H9 (cell line): ENCODE measurements at places on chromosomes 13 and 19.

DNA sequence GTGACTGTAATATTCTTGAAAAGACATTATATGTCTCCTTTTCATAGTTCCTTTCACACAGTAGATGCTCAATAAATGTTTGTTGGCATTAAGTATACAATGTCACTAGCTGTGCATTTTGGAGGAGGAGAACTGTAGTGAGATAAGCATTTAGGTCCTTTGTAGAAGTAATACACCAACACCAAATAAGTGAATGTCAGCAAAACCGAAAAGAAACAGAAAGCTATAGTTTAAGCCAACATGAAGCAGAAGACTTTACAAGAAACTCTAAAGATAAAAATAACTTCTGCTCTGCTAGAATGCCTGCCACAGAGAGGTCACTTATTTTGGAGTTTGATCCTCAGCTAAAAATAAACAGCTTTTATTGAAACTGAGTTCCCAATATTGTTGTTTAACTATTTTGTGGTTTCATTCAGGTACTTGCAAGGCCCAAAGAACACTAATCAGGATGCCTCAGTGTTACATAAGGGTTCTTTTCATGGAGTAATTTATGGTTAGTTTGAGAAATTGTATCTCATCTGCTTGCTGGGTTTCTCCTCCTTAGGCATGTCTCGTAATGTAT lies 86.2 kb downstream of the STARD13 start:
- no peak for DNase-seq

DNA sequence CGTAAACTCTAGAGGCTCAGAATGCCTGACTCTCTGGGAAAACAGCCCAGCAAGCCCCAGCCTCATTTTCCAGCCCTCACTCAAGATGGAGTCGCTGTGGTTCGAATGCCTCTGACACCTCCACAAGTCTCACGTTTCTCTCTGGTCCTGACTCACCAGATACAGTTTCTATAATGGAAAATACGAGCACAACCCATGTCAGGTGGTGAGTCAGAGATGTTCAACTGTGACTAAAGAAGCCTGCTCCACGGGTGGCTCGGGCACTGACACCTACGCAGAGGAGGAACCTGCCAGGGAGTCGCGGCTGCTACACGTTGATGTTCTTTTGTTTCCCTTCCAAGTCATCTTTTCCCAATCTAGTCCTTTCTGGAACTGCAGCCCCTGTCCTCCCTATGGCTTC lies 87.1 kb upstream of the STK24 start:
- DNase-seq = no peak

- no peak for DNase-seq
These were observed 4.8 kb downstream of the PIAS4 start for GRCh38 chr19:4012092-4012974.

DNA sequence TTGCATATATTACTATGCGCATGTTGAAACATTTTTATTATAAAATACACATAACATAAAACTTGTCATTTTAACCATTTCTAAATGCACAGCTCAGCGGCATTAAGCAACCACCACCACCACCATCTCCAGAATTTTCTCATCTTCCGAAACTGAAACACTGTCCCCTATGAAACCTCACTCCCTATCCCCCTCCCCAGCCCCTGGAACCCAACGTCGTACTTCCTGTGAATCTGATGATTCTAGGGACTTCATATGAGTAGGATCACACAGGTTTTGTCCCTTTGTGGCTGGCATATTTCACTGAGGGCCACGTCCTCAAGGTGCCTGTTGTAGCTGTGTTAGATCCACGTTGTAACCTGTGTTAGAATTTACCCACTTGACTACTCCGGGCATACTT lies 716 bp upstream of the MAP2K2 start:
- no peak for DNase-seq

DNA sequence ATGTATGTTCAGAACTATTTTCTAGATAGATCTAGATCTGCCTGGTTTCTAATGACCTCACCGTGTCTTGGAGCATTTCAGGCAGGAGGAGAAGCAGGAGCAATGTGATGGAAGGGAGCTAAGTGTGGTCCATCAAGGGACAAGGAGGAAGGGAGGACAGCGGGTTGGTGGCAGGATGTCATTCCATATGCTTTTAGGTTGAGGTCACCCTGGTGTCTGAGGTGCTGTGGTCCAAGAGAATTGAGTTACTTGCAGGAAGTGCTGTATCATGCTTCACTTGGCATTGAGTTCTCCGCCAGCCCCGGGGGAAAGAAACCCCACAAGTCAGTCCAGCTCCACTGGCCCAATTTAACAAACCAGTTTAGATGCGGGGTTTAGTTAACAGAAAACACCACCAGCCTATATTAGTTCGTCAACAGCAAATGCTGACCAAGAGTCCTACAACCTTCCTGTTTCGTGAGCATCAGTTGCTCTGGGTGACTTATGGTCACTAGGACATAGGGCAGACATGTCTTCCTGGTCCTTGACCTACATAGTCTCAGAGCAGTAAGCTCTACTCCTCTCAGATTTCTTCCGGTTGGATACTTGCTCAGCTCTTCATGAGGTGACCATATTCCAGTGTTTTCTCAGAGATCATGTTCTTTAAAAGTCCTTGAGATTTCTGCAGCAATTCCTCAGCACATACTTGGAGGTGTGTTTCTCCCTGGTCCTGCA lies 79.4 kb downstream of the MBNL2 start:
- DNase-seq = no peak

GRCh38 chr13:25881971-25882451 lies 169.8 kb downstream of the SHISA2 start:
- no peak for DNase-seq

DNA sequence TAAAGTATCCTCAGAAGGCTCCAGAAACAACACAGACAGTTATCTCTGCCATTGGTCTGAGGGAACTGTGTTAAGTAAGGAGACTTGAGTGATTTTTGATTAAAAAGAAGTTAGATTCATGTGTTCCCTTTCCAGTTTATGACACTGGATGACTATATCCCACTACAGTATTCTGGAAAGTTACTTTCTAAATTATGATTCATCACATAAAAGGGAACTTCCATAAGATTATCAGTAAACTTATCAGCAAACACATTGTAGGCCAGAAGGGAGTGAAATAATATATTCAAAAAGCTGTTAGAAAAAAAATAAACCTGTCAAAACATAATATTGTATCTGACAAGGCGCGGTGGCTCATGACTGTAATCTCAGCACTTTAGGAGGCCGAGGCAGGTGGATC lies 700.0 kb downstream of the SLITRK6 start:
- no peak for DNase-seq

DNA sequence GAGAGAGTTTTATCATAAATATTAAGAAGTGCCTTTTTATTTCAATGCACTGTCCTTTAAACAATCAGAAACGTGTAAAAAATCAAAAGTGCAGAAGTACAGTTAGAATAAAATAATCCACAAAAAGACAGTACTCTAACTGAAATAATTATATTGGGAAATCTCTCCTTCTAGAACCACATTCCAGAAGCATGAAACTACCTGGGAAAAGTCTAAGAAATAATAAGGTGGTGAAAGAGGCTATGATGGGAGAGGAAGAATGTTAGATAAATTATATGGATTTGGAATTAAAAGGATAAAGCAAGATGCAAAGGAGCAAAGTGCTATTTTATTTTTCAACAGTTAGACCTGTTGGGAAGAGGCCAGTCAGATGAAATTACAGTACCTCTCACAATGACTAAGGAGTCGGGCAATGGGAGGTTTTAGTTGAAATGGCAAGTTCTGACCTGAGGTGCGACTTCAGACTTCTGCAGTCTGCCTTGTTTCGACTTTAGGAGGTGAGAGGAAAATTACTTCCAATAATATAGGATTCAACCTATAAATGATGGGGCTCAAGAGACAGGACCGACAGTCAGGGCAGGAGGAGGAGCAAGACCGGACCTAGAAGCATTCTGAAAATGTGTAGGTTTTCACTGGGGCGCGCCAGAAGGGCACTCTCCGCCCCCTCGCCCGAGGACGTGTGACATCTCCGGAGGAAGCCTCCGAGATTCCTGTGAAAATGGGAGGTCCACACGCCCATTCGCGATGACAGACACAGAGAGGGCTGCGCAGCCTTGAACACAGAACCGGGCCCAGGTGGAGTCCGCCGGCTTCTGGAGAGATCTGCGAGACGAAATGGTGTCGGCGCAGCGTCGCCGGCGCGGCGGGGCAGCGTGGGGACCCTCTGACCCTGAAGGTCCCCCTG lies 717 bp downstream of the SPRYD7 start:
- peak; percentile 66 for DNase-seq

DNA sequence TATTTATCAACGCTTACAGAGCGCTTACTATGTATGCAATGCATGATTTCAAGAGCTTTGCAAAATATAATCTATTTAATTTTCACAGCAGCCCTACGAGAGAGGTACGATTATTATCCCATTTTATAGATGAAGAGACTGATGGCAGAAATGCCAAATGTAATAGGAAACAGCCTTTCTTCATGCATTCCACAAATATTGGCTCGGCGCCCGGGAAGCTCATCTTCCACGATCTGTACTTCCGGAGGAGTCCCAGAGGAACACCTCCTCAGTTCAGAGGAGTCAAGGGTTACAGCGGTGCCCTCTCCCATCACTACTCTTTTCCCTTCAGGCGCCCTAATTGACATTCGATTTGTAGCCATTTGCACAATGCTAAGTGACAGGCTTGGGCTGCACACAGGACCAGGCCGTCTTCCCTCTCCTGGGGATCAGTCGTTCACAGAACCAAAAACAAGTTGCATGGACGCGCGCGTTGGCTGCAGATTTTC lies 1.1 kb upstream of the ARHGAP35 start:
- DNase-seq = no peak

DNA sequence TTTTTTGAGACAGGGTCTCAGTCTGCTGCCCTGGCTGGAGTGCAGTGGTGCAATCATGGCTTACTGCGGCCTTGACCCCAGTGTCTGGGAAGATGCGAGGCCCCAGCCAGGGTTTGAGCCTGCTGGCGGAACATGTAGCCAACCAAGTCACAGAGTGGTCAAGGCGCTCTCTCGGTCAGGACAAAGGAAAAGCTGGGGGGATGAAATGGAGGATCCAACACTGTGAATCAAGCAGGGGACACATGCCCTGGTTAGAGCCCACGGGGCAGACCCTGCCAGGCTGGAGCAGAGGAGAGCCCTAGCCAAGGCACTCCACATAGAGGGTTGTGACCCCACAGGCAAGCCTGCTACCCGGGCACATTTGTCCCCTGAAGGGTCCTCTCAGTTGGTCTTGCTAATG lies 10.1 kb downstream of the TUBA3C start:
- no peak for DNase-seq

DNA sequence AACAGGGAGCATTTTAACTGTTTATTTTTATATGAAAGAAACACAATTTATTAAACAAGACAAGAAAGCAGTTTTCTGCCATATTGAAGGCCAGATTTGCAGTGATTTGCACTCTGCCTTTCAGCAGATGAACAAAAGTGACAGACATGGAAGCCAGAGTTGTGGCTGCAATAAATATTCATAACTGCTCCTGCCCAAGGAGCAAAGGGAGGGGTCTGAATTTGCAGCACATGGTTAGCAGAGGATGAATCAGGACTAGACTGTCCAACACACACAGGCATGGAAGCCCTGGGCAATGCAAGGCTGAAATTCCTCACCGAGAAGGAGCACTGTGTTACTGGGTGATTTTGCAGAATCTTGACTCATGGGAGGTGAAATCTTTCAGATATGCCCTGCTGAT lies 418.2 kb downstream of the DCT start:
- no peak for DNase-seq

DNA sequence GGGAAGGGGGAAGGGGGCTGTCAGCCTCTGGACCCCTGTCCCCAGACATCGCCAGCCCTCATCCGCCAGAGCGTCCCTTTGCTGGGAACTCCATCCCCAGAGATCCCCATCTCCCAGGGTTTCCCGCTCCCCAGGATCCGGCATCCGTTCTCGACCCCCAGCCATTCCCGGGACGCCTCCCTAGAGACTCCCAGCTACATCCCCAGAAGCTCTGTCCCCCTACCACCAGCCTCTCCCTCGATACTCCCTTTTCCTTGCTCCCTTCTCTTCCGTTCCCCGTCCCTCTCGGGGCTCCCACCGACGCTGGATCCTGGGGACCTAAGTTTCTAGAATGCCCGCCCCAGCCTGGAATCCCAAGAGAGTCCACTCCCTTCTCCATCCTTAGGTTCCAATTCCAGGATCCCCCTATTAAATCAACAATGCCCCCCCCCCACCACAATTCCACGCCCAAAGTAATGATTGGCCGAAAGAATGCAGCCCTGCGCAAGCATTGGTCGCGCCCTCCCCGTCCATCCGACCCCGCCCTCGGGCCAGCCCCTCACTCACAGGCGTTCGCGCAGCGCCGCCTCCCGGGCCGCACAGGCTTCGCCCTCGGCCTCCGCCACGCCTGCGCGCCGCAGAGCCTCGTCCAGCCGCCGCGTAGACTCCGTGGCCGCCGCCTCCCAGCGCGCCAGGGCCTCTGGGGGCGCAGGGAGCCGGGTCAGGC lies 3.2 kb downstream of the CCDC194 start:
- peak; percentile 95 for DNase-seq

GRCh38 chr19:947707-948539 lies 22.1 kb downstream of the ARID3A start:
- no peak for DNase-seq

DNA sequence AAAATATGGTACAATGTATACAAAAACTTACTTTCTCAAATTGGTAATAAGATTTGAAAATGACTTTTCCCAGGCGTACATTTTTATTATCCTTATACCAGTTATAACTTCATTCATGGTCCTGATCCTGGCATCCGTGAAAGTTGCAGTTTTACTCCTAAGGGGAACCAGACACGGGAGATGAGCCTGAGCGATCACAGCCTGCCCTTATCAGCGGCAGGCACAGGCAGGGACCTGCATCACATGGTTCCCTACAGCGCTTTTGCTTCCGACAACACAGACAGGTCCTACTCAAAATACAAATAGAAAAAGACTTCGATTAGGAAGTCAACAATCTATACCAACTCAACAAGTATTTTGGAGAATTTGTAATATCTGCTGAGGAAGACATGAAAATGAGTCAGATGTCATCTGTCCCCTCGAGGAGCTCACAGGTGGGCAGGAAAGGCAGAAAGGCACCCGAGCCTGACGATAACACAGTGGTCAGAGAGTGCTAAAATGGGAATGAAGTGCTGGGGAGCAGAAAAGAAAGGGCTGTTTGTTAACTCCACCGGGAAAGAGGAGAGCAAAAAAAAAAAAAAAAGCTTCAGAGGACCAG lies 93.4 kb downstream of the ABCC4 start:
- DNase-seq = no peak

DNA sequence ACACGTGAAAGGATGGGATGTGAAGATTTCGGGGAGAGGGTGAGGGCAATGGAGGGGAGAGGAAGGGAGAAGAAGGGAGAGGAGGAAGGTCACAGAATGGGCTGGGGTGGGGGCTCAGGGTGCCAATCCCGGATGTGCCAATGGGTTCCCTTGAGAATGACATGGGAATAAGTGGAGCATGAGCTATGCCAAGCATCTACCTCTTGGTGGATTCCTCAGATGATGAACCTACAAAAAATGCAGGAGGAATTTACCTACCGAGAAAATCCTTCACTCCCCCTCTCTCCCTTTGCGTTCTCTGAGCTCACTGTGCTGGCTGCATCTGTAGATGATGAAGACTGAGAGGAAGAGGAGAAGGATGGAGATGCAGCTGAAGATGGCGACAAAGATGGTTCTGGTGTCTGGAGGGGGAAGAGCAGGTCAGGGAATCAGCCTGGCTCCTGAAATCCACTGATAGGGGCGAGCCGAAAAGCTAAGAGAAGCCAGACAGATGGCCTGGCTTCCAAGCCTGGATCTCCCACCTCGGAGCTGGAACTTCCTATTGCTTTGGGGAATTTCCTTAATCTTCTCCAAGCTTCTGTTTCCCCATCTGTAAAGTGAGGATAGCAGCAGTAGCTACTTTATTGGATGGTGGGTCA lies 21.6 kb downstream of the VSTM1 start:
- peak; percentile 40 for DNase-seq

GRCh38 chr13:32164622-32165268 lies 133.2 kb downstream of the FRY start:
- peak; percentile 71 for DNase-seq
